ENCODE measurements at places on chromosomes 1 and 21.

- no peak for DNase-seq
Observed at GRCh38 chr1:8586438-8586837, 231.0 kb downstream of the RERE start.

GRCh38 chr1:223410036-223410435 is 16.8 kb downstream of the CCDC185 start:
- DNase-seq: no peak

DNA sequence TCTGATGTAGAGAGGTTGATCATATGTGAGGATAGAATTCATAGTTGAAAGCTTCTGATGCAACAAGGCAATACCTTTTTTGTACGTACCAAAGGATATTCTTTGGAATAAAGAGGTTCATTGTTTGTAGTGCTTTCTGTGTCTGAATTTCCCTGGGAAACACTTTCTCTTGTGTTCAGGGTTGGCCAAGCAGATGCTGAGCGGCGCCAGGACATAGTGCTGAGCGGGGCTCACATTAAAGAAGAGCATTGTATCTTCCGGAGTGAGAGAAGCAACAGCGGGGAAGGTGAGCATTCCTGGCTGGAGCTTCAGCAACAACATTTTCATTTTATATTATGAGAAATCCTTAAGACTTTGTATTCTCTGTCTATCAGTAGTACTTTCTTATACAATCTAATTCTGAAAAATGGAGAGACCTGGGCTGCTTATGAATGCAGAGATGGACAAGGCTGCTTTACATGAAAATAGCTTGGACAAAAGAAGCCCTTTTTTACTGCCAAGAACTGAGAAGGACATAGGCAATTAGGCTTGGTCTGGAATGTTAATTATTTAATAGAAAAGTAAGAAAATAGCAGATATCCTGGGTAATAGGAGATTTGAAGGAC is 85.2 kb downstream of the KIF1B start:
- no peak for DNase-seq

DNA sequence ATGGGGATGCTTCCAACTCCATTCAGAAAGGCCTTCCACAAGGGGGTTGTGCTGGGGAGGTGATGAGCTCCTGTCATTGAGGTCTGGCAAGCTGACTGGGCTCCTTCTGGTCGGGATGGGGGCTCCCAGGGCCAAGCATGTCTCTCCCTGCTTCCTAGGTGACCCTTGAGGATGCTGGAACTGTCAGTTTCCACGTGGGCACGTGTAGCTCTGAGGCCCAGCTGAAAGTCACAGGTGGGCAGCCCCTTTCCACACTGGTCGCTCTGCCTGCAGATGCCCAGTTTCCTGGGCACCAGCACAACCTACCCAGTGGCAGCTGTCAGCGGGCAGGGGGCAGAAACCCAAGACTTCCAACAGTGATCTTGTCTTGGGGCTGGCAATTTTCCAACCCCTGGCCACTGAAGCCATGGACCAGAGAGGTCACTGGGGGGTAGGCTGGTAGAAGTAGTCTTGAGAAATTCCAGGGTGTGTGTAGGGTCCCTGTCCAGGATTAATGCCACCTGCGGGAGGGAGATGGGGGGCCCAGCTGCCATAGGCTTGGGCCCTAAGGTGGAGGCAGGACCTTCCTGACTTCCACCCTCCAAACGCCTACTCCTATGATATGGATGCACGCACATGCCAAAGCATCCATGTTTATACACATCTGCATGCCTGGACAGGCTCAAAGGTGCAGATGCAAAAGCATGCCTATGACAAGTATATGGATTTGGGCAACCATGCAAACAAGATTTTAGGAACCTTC is 97.1 kb downstream of the TRIM11 start:
- no peak for DNase-seq

DNA sequence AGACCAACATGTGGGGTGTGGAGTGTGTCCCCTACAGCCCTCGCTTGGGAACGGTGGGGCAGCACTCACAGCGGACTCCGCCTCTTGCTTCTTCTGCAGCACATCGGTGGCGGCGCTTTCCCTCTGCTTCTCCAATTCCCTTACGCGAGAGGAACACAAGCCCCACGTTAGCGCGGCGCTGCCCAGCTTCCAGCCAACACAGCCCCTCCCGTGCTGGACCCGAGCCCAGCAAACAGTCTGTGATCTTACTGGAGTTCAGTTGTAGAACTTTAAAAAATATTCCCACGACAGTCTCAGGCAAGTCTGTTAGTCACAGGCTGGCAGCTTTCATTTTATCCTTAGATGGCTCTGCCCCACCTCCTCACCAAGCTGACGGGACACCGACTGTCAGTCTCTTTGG is 13.6 kb downstream of the THAP3 start:
- no peak for DNase-seq

DNA sequence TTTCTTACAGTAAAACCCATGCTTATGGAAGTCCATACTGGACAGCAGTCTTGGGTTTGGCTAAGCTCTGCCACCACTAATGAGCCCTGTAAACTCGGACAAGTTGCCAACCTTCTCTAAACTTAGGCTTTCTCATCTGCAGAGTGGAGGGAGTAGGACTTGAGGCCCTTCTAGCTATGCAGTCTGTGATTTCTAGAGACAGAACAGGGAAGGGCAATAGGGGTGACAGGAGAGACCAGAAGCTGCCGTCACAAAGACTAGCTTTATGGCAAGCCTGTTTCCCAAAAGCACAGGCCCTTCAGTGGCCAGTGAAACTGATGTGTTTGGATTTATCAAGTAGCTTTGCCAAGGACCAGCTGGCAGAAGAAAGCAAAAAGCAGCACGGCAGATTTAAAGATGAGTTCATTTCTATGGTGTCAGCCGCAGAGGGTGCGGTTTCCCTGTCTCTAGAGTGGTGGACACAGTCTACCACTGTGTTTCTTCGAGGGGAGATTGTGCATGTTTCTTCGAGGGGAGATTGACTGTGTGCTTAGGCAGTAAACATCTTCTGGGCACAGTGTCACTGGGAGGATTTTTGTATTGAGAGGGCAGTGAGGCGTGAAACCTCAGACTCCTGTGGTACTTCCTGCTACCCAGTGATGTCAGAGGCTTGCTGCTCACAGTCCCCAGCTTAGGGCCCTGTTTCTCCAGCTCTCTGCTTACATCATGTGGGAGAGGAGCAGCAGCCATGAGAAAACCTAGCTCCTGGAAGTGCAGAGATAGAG is 119.0 kb downstream of the ROR1 start:
- DNase-seq: no peak

DNA sequence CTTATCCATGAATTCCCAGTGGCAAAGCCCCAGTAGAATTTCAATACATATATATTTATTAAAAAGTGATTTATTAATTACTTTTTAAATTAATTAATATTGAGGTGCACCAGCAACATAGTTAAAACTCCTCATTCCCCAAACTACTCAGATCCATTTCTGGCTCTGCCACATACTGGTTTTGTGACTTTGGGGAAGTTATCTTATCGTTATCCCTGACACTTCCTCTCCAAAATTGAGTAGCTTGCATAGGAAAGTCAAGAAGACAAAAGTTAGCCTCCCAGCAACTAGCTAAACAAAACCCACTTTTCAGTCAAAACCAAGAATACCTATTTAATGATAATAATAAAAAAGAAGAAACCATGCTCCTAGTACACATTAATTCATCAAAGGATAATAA is 35.9 kb downstream of the TCP10L start:
- no peak for DNase-seq

DNA sequence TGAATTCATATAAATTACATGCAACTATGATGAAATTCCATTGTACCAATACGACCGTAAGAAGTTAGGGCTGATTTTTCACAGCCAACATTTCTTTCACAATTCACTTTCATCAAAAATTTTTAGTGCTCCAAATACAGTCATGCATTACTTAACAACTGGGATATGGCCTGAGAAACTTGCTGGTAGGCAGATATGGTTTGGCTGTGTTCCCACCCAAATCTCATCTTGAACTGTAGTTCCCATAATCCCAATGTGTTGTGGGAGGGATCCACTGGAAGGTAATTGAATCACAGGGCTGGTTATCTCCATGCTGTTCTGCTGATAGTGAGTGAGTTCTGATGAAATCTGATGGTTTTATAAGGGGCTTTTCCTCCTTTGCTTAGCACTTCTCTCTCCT is 244.4 kb downstream of the AKT3 start:
- DNase-seq: no peak

DNA sequence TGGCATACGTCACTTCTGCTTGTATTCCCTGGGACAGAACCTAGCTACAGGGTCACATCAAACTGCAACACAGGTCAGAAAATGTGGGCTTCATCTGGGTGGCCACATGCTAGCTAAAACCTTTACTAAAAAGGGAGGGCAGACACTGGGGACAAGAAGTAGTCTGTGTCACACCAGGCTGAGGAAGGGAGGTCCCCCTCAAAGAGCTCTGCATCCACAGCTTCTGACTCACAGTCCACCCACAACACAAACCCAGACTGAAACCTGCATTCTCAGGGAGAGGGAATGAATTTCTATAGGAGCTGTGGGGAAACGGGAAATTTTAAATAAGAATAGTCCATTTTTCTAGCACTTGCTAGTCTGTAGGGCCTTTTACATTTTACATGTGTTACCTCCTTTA is 16.2 kb downstream of the OLIG2 start:
- DNase-seq: peak; percentile 60

DNA sequence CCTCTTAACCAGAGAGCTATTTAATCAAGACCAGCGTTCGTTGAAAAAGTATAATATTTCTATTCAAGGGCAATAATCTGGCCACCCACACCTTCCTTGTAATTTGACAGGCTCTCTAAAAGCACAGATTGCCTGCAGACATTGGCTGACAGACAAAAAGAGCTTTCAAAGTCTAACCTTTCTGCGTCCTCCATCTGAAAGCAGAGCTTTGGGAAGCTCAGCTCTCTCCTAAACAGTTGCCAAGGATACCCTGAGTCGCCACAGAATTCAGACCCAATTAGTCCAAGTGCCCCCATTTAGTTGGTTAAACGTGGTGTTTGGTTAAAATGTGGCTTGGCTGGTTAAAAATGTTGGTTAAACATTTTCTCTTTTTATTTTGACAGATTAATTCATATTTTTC is 33.7 kb upstream of the PLA2G2C start:
- DNase-seq: no peak
